ENCODE measurements at places on chromosomes 4 and X.

- DNase-seq: no peak
Observed at GRCh38 chr4:106353786-106354185, 14.8 kb downstream of the GIMD1 start.

DNA sequence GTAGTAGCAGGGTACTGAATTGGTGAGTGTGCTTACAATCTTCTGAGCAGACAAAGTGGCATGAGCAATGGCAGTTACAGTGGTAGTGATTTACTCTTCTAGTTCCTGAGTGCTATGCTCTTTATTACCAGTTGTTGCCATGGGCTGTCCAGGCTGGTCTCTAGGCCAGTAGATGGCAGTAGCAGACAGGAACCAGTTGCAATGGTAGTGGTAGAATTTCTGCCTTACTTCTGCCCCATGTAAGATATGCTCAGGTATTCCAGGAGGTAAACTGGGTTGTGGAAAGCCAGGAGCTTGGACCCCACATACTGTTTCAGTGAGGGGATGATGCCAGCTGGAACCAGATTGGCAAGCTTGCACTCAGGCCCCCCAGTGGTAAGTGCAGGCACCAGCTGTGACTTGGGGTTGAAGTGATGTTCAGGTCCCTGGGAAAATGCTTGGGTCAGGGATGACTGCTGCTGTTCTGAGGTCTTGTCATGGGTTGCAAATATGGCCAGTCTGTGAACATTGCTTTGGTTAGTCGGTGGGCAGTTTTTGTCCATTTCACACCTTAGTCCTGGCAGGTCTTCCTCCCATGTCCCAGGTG is 63.0 kb upstream of the ZXDB start:
- DNase-seq: no peak

- no peak for DNase-seq
Observed at GRCh38 chrX:36961590-36961989, 46.6 kb upstream of the FAM47C start.

DNA sequence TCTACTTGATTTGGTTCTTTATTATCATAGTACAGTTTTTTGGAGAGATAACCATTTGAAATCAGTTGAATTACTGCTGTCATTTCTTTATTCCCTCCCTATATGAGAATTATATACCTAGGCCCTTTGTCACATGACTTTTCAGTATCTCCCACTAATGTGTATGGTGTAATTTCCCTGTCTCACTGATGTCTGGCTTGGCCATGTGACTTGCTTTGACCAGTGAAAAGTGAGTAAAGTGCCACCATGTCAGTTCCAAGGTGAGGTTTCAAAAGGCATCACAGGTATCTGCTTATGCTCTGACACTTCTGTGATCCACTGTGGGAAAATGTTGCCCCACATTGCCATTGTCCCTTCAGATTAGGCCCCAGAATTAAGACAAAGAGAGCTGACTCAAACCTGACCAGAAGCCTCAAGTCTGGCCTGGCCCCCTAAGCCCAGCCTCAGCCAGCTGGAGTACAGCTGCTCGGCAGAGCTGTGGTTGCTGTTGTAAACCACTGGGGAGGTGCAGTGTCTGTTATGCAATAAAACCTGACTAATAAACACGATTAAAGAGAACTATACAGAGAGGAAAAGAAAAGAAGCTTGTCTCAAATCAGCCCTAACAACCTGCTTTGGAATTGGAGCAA is 27.5 kb downstream of the SETD7 start:
- no peak for DNase-seq

GRCh38 chrX:40202456-40202855 is 104.7 kb upstream of the BCOR start:
- no peak for DNase-seq

GRCh38 chr4:180134091-180134866 is 2108.9 kb upstream of the TENM3 start:
- DNase-seq: no peak

Measured in D721Med (cell line).